NCI-H2171 treated with DMSO at 0.1 percent for 48 hours (cell line): ENCODE measurements at places on chromosomes 3 and 15.
A peak's percentile ranks its signal among the peaks of the same experiment; 100 is the strongest.

GRCh38 chr3:138332472-138333073 is 2.9 kb upstream of the NME9 start:
- peak; percentile 57 for DNase-seq

GRCh38 chr15:66625974-66626373 is 60.2 kb upstream of the LCTL start:
- DNase-seq = no peak

DNA sequence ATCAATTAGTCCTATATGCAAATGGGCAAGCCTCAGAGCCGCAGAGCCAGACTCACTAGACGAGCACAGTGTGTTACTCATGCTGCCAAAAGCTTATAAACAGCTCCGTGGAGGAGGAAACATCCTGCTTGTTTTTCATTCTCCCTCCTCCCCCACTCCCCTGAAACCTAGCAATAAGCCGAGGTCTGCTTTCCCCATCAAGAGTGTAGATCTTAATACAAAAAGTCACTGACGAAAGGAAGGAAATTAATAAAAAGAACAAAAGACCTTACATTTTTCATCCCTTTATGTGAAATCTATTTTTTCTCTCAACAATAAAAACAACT is 88.5 kb downstream of the XXYLT1 start:
- no peak for DNase-seq

GRCh38 chr3:10157031-10157430 is 7.7 kb upstream of the IRAK2 start:
- no peak for DNase-seq

DNA sequence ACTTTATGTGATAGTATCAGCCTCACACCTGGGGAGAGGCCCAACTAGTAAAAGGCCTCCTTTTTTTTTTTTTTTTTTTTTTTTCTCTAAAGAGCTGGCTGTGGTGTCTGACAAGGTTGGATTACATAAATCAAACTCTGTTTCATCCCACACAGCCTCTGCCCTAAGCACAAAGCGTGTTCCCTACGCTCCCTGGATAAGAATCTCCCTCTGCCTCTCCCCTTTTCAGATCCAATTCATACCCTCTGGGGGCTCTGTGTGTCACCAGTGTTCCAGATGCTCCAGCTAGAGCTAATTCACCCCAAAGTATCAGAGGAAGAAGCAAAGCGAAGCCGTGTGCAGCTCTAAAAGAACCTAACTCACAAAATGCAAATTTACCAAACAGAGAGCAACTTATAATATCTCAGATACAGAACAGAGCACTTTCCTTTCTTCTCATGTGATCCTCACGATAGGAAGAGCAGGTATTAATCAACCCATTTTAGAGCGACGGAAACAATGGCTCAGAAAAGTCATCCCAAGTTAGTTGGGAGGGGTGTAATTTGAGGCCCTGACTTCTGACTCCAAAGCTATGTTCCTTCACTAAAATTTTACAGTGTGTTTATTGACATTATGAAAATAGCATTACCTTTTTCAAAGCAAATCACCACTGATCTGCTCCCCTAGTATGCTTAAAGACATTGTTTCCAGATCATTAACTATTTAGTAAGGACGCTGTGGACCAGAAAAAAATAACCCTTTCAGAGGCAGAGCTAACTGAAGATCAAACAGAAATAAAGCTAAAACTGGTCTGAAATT is 12.4 kb downstream of the BMF start:
- DNase-seq = peak; percentile 71
